Activated CD8-positive, alpha-beta T cell treated with anti-CD3 and anti-CD28 coated beads, Interleukin-2, amount 10 ng/mL, durations not matched to agents 7 days and 5 days (primary cell): ENCODE measurements at places on chromosomes 3 and 15. TPM values are rescaled to one million over a fixed set of nuclear protein-coding genes. Genes with fewer than 3 reads are reported as not detected.

DNA sequence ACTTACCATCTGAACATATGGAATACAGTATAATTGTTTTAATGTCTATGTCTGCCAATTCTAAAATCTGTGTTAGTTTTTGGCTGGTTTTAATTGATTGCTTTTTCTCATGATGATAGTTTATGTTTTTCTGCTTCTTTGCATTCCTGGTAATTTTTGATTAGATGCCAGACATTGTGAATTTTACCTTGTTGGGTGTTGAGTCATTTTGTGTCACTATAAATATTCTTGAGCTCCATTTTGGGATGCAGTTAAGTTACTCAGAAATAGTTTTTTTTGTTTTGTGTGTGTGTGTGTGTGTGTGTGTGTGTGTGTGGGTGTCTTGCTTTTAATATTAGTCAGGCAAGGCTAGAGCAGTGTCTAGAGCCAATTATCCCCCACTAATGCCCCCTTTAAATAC, 818.8 kb upstream of the NR2F2 start:
- no peak for DNase-seq

GRCh38 chr15:34721802-34722438, 32.9 kb downstream of the GJD2 start:
- no peak for DNase-seq

- DNase-seq: no peak
These were observed 205.6 kb downstream of the VGLL3 start for GRCh38 chr3:86785386-86785785.

DNA sequence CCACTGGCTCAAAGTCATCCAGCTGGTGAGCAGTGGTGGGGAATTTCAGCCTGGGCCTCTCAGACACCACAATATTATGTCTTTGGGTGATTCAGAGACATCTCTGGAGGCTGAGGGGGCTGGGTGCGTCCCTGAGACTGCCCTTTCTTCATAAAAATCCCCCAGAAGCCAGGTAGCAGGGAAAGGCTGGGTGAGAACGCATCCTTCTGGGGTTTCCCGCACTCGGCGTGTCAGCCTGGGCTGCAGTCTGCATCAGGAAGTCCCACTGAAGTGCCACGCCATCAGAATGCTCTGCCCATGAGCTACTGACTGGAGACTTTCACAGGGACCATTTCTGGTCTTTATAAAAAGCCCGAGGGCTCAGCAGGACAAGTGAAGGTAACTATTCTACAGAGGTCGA, 148.8 kb upstream of the SLC6A11 start:
- no peak for DNase-seq

DNA sequence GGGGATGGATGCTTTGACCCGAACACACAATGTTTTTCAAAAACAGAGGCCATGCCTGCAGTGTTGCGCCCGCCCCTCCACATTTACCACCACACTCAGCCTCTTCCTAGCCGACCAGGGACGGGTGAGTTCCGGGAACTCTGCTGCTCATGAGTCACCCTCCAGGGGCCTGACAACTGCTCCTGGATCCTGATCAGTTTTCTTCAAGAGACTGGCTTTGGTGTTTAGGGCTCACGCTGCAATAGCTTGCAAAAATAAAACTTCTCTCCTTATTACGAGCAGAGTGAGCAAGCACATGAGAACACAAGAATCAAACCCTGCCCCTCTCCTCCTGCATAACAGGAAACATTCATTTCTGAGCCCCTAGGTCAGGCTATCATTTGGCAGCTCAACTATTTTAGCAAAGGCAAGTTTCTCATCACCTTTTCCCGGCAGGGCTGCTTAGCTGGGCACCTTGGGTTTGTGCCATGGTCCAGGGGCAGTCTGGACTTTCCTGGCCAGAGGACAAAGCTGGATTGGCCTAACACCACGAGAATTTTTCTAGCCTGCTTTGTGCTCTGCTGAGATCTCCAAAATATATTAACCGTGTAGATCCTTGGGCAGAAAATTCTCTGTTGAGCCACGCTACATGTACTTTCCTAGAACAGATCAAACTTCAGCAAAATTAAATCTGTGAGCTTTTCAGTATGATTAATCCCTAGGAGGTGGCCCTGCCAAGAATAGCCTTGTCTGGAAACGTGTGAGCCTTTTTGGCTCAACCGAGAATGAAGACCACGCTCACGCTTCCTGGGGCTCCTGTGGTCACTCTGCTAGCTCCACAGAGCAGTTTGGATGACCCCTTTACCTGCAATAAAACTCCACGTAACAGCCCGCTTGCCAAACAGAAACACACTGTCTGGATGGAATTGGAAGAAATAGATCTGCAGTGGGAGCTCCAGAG, 52.7 kb upstream of the SPATA12 start:
- peak; percentile 39 for DNase-seq

DNA sequence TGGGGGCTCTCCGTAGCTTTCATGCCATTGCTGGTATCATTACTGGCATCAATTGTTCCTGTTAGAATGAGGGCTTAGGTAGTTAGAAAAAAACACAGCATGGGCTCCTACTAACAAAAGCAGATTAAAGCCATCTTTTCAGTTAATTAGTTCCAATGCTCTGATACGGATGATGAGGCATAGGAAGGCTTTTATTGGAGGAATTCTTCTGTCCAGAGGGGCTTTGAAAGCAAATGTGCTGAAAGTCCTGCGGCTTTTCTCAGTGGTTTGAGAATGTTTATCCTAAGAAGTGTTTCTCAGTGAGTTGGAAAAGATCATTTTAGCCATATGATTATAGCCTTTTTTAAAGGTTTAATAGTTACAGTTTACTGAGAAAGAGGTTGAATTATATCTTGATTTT, 198.5 kb downstream of the THSD4 start:
- no peak for DNase-seq

DNA sequence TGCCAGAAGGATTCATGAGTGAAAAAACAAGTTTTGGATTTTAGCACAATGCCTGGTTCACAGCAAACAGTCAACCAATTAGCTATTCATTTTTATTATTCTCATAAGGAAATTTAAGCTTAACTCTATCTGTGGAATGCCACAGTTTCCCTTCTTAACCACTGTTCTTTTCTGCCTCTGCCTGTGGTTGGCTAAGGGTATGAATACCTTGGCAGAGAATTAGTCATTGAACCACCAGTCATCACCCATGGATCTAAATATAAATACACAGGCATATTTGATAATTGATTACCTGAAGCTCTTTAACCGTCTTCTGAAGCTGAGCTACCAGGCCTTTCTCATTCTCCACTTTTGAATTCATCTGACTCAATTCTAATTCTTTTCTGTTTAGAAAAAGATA, 79.9 kb downstream of the MYH15 start:
- no peak for DNase-seq

GRCh38 chr3:116112696-116113095, 332.6 kb downstream of the LSAMP start:
- no peak for DNase-seq

DNA sequence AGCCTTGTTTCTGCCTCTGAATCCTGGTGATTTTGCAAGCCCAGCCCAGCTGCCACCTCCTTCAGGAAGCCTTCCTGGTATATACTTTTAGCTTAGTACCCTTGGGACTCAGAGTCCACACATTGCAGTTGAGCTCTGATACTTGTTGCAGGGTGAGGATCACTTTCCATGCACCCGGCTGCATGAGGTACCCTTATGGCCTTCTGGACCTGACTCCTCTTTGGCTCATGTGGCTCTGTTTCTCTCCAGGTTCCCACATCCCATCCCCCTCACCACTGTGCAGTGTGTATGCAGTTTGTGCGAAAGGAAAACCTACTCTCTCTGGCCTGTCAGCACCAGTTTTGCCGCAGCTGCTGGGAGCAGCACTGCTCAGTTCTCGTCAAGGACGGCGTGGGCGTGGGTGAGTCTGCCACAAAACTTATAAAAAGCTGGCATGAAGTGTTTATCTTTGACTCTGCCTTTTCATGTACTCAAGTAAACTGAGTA, 23.1 kb upstream of the P4HTM start:
- DNase-seq: no peak

GRCh38 chr15:71043373-71043772, 71.9 kb upstream of the THSD4 start:
- no peak for DNase-seq

- no peak for DNase-seq
These were observed 4.2 kb upstream of the TMEM41A start for GRCh38 chr3:185502987-185503386.

GRCh38 chr3:82814660-82815059, 1053.2 kb upstream of the GBE1 start:
- DNase-seq: no peak

GRCh38 chr15:50234764-50235163, 30.8 kb downstream of the HDC start:
- no peak for DNase-seq

- peak; percentile 13 for DNase-seq
These were observed 7.5 kb downstream of the C3orf22 start for GRCh38 chr3:126551121-126551838.

- no peak for DNase-seq
These were observed 69.5 kb downstream of the CADPS start for GRCh38 chr3:62805580-62806277.

- DNase-seq: no peak
These were observed 418.8 kb downstream of the OTOL1 start for GRCh38 chr3:161915418-161915750.

GRCh38 chr3:170734043-170734734, 135.8 kb downstream of the RPL22L1 start:
- no peak for DNase-seq

DNA sequence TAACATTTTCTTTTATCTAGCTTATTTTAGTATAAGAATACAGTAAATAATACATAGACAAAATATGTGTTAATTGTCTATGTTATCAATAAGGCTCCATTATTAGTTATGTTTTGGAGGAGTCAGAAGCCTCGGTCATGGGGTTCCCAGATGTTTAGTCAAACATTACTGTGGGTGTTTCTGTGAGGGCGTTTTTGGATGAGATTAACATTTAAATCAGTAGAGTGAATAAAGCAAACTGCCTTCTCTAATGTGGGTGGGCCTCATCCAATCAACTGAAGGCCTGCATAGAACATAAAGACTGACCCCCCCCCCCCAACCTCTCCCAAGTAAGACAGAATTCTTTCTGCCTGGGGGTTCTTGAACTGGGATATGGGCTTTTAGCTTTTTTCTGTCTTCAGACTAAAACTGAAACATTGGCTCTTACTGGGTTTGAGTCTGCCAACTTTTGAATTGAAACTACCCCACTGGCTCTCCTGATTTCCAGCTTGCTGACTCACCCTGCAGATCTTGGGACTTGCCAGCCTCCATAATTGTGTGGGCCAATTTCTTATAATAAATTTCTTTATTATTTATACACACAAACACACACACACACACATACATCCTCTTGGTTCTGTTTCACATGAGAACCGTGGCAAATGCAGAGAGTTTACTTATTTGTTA, 192.0 kb downstream of the TPRG1 start:
- no peak for DNase-seq

GRCh38 chr15:57505949-57506391, 85.7 kb upstream of the MYZAP start:
- DNase-seq: peak; percentile 1

Gene RHOV
- not detected for total RNA-seq
